ENCODE measurements at places on chromosomes 6 and 20. TPM values are rescaled to one million over a fixed set of nuclear protein-coding genes. Genes with fewer than 3 reads are reported as not detected.

GPR6 gene
- not detected for total RNA-seq

TBC1D32 gene
- total RNA-seq, result 4.6 TPM

TULP1 gene
- total RNA-seq, result not detected

KCNK15 gene
- total RNA-seq, result 0.77 TPM

SRMS gene
- total RNA-seq, result not detected

DNA sequence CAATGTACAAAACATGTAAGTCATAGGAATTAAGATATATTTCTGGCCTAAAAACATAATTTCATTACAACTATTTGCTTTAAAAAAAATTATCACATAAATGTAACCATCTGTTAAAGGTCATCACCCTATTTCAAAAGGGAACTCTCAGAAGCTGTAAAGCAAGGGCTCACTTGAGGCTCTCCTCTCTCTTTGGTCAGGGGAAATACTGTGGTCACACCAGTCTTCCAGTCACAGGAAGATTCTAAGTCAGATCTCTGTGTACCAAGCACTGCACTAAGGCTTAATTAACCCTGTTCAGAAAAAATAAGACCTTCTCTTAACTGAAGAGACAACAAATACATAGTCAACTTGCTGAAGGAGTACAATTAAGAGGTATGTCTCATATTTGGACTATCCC, 75.6 kb downstream of the MMS22L start:
- DNase-seq, result no peak
- no peaks in the 10 kb centered on the region for H3K4me1 ChIP-seq
- H3K27me3 ChIP-seq, result no peaks in the 10 kb centered on the region
- H3K27ac ChIP-seq, result no peak overlapping the region

DNA sequence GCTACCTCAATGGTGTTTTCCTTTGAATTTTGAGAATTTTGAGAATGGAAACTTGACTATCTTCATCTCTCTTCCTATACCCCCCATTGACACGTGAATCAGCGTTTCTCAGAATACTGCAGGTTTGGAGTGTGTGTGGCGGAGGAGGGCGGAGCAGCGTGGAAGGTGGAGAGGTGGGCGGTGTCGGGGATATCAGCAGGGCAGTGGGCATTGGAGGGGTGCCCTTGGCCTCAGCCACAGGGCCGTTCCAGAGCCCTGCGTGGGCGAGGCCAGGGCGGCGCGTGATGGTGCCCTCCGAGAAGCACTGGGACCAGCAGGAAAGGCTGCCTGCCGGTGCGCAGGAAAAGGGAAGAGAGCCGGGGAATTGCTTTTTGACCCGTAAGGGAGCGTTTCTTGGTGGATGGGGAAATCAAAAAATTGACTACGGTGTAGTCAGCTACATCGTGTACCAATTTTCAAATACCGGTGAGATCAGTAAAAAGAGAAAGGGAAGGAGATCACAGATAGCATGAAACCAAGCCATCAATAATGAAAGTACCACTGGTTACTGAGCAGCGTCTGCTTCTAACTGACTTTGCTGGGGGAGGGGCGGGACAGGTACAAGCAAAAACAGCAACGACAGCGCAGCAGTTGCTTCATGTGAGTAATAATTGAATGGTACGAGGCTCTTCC, 82.7 kb upstream of the DUSP22 start:
- peaks cover 30% of the 10 kb centered on the region for H3K4me1 ChIP-seq
- H3K36me3 ChIP-seq, result no peaks in the 10 kb centered on the region
- peak overlapping the region; percentile 66 for H3K4me3 ChIP-seq
- H3K27ac ChIP-seq, result peak overlapping the region; percentile 73

DNA sequence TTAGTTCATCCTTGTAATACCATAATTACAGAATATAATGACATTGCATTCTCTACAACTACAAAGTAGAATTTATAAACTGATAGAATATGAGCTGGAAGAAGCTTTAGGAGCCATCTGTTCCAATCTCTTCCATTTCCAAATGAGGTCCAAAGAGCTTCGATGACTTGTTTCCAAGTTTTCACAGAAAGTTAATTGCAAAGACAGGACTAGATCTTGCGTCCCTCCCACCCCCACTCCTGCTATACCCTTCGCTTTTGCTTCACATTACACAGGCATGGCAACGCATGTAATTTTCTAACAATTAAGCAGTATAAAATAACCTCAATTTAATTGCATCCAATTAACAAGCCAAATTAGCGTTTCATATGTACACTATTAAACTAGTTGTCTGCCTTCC, 7.0 kb downstream of the HIVEP2 start:
- peak overlapping the region; percentile 66 for H3K27ac ChIP-seq
- peak overlapping the region; percentile 17 for H3K4me3 ChIP-seq
- H3K27me3 ChIP-seq, result no peaks in the 10 kb centered on the region
- H3K36me3 ChIP-seq, result peaks cover 5% of the 10 kb centered on the region
- DNase-seq, result no peak

- no peak for DNase-seq
- H3K4me1 ChIP-seq, result no peaks in the 10 kb centered on the region
- no peak overlapping the region for H3K4me3 ChIP-seq
- no peaks in the 10 kb centered on the region for H3K27me3 ChIP-seq
- no peaks in the 10 kb centered on the region for H3K36me3 ChIP-seq
Observed at GRCh38 chr6:161835500-161836215, 561.8 kb upstream of the AGPAT4 start.

- H3K36me3 ChIP-seq, result no peaks in the 10 kb centered on the region
- H3K27ac ChIP-seq, result no peak overlapping the region
- no peak overlapping the region for H3K4me3 ChIP-seq
Observed at GRCh38 chr20:60806354-60806753, 445.7 kb upstream of the CDH4 start.

GRCh38 chr6:157770946-157771345, 52.1 kb upstream of the SNX9 start:
- peaks cover 7% of the 10 kb centered on the region for H3K27me3 ChIP-seq
- H3K4me3 ChIP-seq, result no peak overlapping the region
- DNase-seq, result no peak
- H3K4me1 ChIP-seq, result peaks cover 43% of the 10 kb centered on the region
- H3K27ac ChIP-seq, result no peak overlapping the region

DNA sequence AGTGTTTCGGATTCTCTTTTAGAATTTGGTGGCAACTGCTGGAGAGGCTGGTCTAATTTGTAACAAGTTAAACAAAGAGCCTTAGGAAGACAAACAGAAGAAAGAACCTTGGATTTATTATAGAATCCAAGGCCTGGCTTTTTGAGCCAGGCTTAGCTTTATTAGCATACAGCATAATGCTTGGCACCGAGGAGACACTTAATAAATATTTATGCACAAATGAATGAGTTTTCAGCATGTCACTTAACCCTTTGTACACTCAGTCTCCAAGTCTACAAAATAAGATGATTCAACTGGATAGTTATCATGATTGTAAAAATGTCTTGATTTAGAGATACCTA, 38.2 kb upstream of the AFDN start:
- H3K4me3 ChIP-seq, result no peak overlapping the region
- H3K36me3 ChIP-seq, result no peaks in the 10 kb centered on the region
- H3K27ac ChIP-seq, result no peak overlapping the region
- peaks cover 15% of the 10 kb centered on the region for H3K27me3 ChIP-seq
- no peaks in the 10 kb centered on the region for H3K4me1 ChIP-seq

GRCh38 chr6:10976571-10976970, 67.5 kb downstream of the ELOVL2 start:
- H3K36me3 ChIP-seq, result no peaks in the 10 kb centered on the region
- no peak for DNase-seq
- no peak overlapping the region for H3K27ac ChIP-seq
- no peak overlapping the region for H3K4me3 ChIP-seq
- no peaks in the 10 kb centered on the region for H3K4me1 ChIP-seq

GRCh38 chr6:3873051-3873450, 23.9 kb downstream of the FAM50B start:
- no peak overlapping the region for H3K27ac ChIP-seq
- H3K36me3 ChIP-seq, result no peaks in the 10 kb centered on the region
- H3K4me3 ChIP-seq, result no peak overlapping the region
- peaks cover 2% of the 10 kb centered on the region for H3K27me3 ChIP-seq
- peaks cover 28% of the 10 kb centered on the region for H3K4me1 ChIP-seq
- no peak for DNase-seq

GRCh38 chr6:30862156-30862875, 22.0 kb upstream of the DDR1 start:
- no peaks in the 10 kb centered on the region for H3K27me3 ChIP-seq
- peaks cover 6% of the 10 kb centered on the region for H3K36me3 ChIP-seq
- no peak overlapping the region for H3K4me3 ChIP-seq
- peaks cover 2% of the 10 kb centered on the region for H3K4me1 ChIP-seq
- no peak for DNase-seq

- no peaks in the 10 kb centered on the region for H3K27me3 ChIP-seq
- H3K27ac ChIP-seq, result peak overlapping the region; percentile 42
- peaks cover 88% of the 10 kb centered on the region for H3K4me1 ChIP-seq
Observed at GRCh38 chr6:158799051-158799792, 19.9 kb downstream of the EZR start.

Data from activated CD4-positive, alpha-beta memory T cell treated with anti-CD3 and anti-CD28 coated beads for 36 hours (primary cell).